ENCODE measurements at places on chromosomes 3 and 15. TPM values are rescaled to one million over a fixed set of nuclear protein-coding genes. Genes with fewer than 3 reads are reported as not detected.

Gene DGKG
- 0.97 TPM for total RNA-seq

- H3K27ac ChIP-seq: no peak overlapping the region
- H3K4me3 ChIP-seq: no peak overlapping the region
- peaks cover 8% of the 10 kb centered on the region for H3K4me1 ChIP-seq
- no peak for DNase-seq
These were observed 2.5 kb upstream of the USF3 start for GRCh38 chr3:113698956-113699355.

Gene MINAR1
- 0.38 TPM for total RNA-seq

DNA sequence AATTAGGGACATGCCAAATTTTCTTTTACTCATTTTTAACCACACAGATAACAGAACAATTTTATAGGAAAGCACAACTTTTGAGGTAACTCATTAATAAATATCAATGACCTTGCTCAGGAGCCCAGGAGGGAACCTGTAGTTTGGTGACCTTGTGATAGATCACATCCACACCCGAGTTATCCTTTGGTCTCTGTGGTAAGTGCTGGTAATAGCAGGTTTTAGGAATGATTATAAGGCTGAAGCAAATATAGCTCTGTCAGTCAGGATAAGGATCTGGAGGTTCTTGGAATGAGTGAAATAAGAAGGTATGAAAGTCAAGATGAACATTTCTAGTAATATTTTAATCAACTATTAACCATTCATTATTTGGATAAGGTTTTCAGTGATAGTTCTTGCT is 46.5 kb downstream of the EPHA6 start:
- H3K4me3 ChIP-seq: no peak overlapping the region
- no peak for DNase-seq
- H3K27ac ChIP-seq: no peak overlapping the region
- H3K36me3 ChIP-seq: no peaks in the 10 kb centered on the region
- H3K4me1 ChIP-seq: no peaks in the 10 kb centered on the region

Gene TMEM44
- total RNA-seq: 12.2 TPM

Gene CBLB
- total RNA-seq: 2.7 TPM

- no peaks in the 10 kb centered on the region for H3K36me3 ChIP-seq
- DNase-seq: no peak
- no peaks in the 10 kb centered on the region for H3K4me1 ChIP-seq
- H3K4me3 ChIP-seq: no peak overlapping the region
These were observed 31.1 kb upstream of the FGD5 start for GRCh38 chr3:14787630-14788029.

DNA sequence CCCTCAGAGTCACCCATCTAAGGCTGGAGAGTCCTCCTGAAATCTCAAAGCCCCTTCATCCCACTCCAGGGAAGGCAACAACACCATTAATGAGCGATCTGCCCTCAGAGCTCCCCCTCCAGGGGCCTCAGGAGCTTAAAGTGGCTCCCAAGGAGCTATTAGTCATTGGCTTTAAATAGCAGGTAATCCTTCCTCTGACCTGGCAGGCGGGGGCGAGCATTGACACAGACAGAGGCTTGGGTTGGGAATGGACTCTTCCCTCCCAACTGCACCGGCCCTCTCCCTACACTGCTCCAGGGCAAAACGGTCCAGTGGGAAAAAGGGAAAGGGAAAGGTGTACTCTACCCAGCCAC is 1.4 kb downstream of the MFGE8 start:
- H3K36me3 ChIP-seq: peaks cover 46% of the 10 kb centered on the region
- H3K27me3 ChIP-seq: no peaks in the 10 kb centered on the region
- H3K4me3 ChIP-seq: peak overlapping the region; percentile 65

Gene TPM1
- total RNA-seq: 1,245 TPM

DNA sequence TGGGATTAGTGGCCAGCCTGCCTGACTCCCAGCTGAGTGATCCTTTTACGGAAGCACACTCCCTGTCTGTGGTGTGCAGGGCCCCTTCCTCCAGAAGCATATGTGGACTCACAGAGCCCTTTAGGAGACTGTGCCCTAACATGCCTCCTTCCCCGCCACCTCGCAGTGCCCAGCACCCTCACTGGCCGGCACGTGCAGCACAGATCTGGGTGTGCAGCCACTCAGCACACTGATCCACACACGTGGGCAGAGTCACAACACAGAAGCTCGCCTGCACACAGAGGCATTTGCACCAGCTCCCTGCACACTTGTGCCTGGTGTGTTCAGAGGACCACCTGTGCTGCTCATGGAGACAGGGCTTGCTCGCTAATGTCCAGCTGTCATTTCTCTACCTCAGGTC is 23.6 kb upstream of the CSPG4 start:
- no peaks in the 10 kb centered on the region for H3K36me3 ChIP-seq
- no peaks in the 10 kb centered on the region for H3K27me3 ChIP-seq
- peaks cover 9% of the 10 kb centered on the region for H3K4me1 ChIP-seq
- H3K4me3 ChIP-seq: no peak overlapping the region
- no peak for DNase-seq

Gene MYO1E
- total RNA-seq: 122 TPM

Gene ARL8B
- 33.9 TPM for total RNA-seq

DNA sequence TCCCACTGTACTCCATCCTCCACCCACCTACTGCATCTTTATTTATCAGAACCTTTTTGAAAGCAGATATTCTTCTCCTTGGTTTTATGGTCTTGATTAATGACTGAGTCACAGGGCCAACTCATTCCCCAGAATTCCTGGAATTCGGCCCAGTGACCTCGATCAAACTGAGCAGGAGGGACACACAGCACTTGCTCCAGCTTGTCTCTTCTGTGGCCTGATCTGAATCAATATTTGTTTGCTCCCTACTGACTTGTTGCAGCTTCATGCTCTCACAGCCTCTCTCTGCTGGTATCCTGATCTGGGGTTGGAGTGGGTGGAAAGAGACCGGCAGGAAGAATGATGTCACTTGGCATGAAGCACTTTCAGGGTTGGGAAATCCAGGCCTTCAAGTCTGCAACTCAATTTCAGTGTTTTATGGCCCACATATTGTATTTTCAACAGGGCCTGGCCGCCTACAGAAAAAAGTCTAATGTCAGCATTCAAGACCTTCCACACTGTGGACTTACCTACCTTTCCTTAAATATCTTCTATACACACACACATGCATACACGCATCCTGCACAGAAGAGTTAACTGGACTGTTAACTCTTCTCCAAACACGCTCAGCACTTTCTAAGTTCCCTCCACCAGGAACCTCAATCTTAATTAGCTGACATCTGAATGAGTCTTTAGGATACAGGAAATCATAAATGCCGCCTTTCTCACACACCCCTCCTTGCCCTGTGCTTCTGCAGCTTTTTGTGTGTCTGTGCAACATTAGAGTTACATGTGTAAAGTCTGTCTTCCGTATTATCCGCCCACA is 4.6 kb downstream of the ANXA2 start:
- H3K4me1 ChIP-seq: peaks cover 72% of the 10 kb centered on the region
- no peak overlapping the region for H3K4me3 ChIP-seq
- peaks cover 86% of the 10 kb centered on the region for H3K36me3 ChIP-seq
- DNase-seq: peak; percentile 95
- no peaks in the 10 kb centered on the region for H3K27me3 ChIP-seq

- H3K4me3 ChIP-seq: no peak overlapping the region
- DNase-seq: no peak
- H3K27me3 ChIP-seq: peaks cover 4% of the 10 kb centered on the region
These were observed 181.9 kb downstream of the PDZRN3 start for GRCh38 chr3:73442886-73443285.

Gene TNNC1
- total RNA-seq: 32.1 TPM

DNA sequence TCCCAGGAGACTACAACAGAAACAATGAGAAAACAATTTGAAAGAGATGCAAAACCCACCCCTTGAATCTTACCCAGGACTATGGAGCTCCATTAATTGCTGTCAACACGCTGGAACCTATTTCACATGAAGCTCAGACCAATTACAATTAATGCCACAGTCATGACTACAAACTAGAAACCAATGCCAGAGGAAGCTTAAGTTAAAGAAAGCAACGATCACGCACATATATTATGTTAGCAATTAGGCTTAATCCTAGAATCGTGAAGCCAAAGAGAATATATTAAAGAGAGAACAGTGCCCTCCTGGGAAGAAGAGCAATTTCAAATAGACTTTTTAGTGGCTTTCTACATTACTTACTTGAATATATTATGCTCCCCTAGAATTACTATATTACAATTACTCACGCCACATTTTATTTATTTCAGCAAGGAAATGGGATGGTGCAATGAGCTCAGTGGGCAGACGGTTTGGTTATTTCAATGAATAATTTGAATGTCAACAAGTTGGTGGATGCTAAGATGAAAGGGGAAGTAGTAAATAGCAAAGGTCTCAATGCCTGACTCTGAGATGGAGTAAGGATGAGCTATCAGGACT is 125.5 kb downstream of the GREM1 start:
- no peaks in the 10 kb centered on the region for H3K27me3 ChIP-seq
- peaks cover 35% of the 10 kb centered on the region for H3K4me1 ChIP-seq
- H3K27ac ChIP-seq: no peak overlapping the region
- DNase-seq: no peak
- peaks cover 6% of the 10 kb centered on the region for H3K36me3 ChIP-seq
- no peak overlapping the region for H3K4me3 ChIP-seq

- DNase-seq: no peak
- H3K27ac ChIP-seq: no peak overlapping the region
- no peaks in the 10 kb centered on the region for H3K36me3 ChIP-seq
- H3K4me1 ChIP-seq: no peaks in the 10 kb centered on the region
- H3K4me3 ChIP-seq: no peak overlapping the region
These were observed 69.9 kb downstream of the DENND4A start for GRCh38 chr15:65722191-65722590.

Gene ERICH6
- not detected for total RNA-seq

Gene RNU5B-1
- not detected for total RNA-seq

Gene ACOX2
- total RNA-seq: 0.41 TPM

- no peak overlapping the region for H3K27ac ChIP-seq
- no peak overlapping the region for H3K4me3 ChIP-seq
- no peaks in the 10 kb centered on the region for H3K27me3 ChIP-seq
- H3K36me3 ChIP-seq: peaks cover 7% of the 10 kb centered on the region
- DNase-seq: no peak
- peaks cover 30% of the 10 kb centered on the region for H3K4me1 ChIP-seq
These were observed 2.7 kb downstream of the CSK start for GRCh38 chr15:74784426-74785193.

DNA sequence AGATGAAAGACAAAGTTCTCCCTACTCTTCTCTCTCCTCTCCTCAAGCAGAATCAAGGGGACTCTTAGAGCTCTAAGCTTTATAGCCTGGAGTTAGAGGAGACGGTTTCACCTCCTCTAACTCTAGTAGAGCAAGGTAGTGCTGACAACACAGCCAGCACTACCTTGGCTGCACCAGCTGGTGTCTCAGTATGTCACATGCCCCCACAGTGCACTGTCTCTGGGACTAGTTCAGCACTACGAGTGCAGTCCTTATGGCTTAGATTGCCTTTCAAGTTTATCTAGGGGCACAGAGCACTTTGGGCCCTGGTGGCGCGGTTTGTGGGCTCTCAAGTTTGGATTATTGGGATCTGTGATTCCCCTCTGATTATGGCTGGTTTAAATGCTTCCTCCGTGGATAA is 614.1 kb upstream of the NECTIN3 start:
- no peak overlapping the region for H3K27ac ChIP-seq
- no peak for DNase-seq
- H3K4me3 ChIP-seq: no peak overlapping the region
- H3K4me1 ChIP-seq: no peaks in the 10 kb centered on the region

Gene CAMP
- total RNA-seq: not detected

Gene LRRC31
- not detected for total RNA-seq

GRCh38 chr3:59257506-59257905 is 207.7 kb upstream of the CFAP20DC start:
- H3K27ac ChIP-seq: no peak overlapping the region
- peaks cover 13% of the 10 kb centered on the region for H3K4me1 ChIP-seq
- no peak for DNase-seq
- H3K27me3 ChIP-seq: no peaks in the 10 kb centered on the region
- H3K4me3 ChIP-seq: no peak overlapping the region

GRCh38 chr15:75868019-75868418 is 24.8 kb downstream of the UBE2Q2 start:
- H3K4me3 ChIP-seq: no peak overlapping the region
- no peak overlapping the region for H3K27ac ChIP-seq
- H3K27me3 ChIP-seq: no peaks in the 10 kb centered on the region
- peaks cover 2% of the 10 kb centered on the region for H3K4me1 ChIP-seq

- no peaks in the 10 kb centered on the region for H3K36me3 ChIP-seq
- no peak overlapping the region for H3K4me3 ChIP-seq
- DNase-seq: no peak
- H3K4me1 ChIP-seq: no peaks in the 10 kb centered on the region
These were observed 30.7 kb downstream of the FMN1 start for GRCh38 chr15:33163816-33164215.

Gene HHATL
- total RNA-seq: not detected

DNA sequence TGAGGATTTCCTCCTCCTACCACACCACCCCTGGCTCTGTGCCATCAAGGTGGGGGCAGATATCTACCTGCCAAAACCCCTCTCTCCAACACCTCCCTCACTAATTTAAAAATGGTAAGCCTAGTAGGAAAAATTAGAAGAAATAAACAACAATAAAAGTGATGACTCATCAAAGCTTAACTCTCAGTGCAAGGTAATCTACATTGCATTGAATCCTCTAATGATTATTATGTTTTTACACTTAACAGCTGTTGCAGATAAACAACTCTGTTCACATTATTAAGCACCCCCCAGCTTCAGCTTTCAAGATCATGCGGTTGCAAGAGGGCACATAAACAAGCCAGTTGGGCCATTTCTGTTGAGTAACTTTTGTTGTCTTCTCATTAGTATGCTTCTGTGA is 396.1 kb upstream of the ATP11B start:
- no peak overlapping the region for H3K27ac ChIP-seq
- DNase-seq: no peak

Gene GCNT3
- 0.13 TPM for total RNA-seq

Gene ITIH3
- total RNA-seq: 8.9 TPM

GRCh38 chr3:106183762-106184391 is 315.1 kb upstream of the CBLB start:
- H3K27me3 ChIP-seq: no peaks in the 10 kb centered on the region
- H3K4me1 ChIP-seq: no peaks in the 10 kb centered on the region
- DNase-seq: no peak
- H3K36me3 ChIP-seq: no peaks in the 10 kb centered on the region
- no peak overlapping the region for H3K4me3 ChIP-seq
- no peak overlapping the region for H3K27ac ChIP-seq

Gene FSD2
- total RNA-seq: not detected

- no peak overlapping the region for H3K4me3 ChIP-seq
- H3K27ac ChIP-seq: no peak overlapping the region
- no peaks in the 10 kb centered on the region for H3K27me3 ChIP-seq
- 0 out of 2 replicates have a peak, but pooled peaks cover 5% of the 10 kb centered on the region for H3K36me3 ChIP-seq
- no peak for DNase-seq
These were observed 14.9 kb downstream of the ARL8B start for GRCh38 chr3:5136919-5137429.

Gene SLC6A20
- total RNA-seq: not detected
